ENCODE measurements at places on chromosomes 12 and 14. TPM values are rescaled to one million over a fixed set of nuclear protein-coding genes. Genes with fewer than 3 reads are reported as not detected.

DNA sequence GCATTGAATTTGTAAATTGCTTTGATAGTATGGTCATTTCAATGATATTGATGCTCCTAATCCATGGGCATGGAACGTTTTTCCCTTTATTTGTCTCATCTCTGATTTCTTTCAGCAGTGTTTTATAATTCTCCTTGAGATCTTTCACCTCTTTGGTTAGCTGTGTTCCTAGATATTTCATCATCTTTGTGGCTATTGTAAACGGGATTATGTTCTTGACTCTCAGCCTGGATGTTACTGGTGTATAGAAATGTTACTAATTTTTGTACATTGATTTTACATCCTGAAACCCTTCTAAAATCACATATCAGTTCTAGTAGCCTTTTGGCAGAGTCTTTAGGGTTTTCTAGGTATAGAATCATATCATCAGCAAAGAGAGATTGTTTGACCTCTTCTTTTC is 52.6 kb downstream of the SYNE2 start:
- DNase-seq, result no peak

DNA sequence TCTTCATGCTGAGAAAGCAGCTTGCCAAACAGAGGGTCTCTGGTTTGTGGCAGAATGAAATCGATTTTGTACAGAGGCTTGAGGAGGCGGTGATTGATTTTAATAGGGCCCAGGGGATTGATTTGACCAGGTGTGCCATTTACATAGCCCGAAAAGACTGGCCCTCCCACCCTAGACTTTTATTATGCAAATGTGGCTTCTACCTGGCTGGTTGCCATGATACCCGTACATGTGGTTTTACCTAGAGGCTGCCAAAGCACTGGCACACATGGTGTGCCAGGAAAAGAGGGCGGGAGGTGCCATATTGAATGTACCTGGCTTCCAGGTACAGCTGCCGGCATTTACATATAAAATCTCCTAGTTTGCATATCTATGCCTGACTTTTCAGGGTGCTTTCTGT is 18.0 kb upstream of the GUCY2C start:
- no peak for DNase-seq

DNA sequence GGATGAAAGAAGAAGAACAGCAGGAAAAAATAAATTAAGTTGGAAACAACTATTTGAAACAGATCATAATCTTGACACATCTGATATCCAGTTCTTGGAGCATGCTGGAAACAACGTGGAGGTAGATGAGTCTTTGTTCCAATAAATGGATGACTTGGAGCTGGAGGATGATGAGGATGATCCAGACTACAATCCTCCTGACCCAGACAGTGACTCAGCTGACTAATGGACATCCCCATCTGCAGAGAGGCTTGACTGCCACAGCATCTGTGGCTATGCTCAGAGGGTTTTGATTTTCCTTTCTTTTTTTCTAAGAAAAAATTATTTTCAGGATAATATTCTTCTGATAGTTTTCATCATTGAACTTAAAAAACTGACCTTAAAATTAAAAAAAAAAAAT is 6.2 kb upstream of the ZDHHC17 start:
- no peak for DNase-seq

GRCh38 chr12:106022568-106023012 is 116.2 kb downstream of the NUAK1 start:
- no peak for DNase-seq

DNA sequence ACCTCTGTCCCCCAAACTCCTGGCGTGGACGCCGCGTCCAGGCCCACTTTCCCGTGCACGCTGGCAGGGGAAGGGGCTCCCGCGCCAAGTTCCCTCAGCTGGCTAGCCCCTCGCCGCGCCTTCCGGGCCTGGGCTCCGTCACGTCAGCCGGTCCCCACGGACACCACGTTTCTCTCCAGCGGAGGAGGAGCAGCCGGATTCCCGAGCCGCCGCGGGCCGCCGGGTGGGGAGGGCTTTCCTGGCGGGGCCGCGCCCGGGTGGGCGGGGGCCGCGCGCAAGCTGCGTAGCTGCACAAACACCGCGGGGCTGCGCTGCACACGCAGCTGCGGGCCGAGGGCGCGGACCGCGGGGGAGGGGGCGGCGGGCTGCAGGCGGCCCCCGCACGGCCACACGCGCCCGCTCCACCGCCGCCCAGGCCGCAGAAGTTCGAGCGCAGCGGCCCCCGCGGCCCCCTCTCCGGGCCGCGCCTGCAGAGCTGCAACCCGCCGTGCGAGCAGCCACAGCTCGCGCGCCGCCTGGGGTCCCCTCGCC is 45.1 kb upstream of the PNMA1 start:
- peak; percentile 50 for DNase-seq

DNA sequence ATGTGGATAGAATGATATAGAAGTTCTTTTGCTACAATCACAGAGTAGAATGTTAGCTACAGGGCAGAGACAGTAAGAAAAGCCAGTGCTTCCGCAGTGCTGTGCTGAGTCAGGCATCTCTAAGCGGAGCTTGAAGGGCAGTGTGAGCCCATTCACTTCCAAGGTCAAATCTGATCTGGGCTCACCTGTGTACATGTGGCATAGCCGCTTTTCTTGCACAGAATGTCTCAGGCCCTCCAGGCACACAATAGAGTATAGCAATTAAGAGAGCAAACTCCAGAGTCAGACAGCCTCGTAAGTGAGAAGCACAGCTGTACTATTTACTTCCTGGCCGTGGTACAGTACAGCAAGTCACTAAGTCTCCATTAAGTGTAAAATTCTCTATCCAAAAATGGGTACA is 26.8 kb downstream of the CORO1C start:
- no peak for DNase-seq

DNA sequence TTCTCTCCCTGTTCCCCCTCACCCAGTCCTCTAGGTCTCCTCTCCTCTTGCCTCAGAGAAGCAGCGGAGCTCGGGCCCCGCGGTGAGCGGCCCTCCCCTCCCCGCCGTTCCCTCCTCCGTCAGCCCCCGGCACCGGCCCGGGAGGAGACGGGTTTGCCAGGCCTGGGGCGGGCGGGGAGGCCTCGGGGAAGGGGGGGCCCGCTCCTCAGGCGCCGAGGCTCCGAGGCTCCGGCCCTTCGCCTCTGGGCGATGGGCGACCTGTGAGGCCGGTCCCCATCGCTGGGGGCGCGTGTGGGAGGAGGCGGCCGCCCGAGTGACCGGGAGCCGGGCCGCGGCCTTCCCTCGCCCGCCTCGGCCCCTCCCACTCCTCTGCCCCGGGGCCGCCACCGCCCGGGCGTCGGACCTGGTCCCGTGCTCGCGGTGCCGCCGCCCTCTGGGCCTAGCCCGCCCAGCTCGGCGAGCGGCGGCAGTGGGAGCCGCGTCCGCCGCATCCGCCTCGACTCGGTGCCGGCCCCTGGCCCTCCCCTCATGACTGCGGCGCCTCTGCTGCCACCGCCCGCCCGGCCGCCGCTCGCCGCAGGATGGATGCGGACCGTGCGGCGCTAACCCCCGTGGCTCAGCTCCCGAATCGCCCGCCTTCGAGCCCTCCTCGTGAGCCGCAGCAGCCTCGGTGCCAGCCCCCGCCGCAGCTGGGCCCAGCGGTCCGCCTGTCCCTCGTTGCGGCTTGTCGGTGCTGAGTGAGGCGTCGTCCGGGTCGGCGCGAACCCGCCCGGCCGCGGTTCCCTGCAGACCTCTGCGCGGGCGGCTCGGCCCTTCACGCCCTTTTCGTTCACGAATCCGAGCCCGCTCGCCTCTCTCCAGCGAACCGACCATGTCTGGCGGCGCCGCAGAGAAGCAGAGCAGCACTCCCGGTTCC is 574 bp downstream of the WNK1 start:
- DNase-seq, result peak; percentile 65

GRCh38 chr14:102248121-102248520 is 56.8 kb downstream of the MOK start:
- no peak for DNase-seq

DNA sequence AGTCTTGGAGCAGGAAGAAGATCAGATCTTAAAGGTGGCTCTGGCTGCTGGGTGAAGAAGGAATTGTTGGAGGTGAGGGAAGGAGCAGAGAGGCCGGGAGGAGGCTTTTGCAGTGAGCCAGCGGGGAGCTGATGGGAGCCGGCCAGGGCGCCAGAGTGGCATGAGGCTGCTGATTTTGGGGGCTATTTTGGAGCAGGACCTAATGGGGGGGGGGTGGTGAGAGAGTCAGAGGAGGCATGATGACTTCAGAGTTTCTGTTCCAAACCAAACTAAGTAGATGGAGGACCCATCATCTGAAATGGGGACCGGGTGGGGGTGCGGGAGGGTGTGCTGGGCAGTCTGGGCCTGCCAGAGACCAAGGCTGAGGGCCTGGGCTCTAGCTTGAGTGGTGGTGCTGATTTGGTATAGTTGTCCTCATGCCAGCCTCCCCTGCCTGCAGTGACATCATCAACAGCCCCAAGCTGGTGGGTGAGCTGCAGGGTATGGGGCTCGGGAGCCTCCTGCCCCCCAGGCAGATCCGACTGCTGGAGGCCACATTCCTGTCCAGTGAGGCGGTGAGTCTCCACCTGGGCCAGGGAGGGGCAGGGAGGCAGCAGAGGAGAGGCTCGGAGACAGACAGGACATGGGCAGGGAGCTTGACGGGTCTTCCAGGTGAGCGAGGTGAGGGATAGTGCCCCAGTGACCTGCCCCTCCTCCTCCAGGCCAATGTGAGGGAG is 6.2 kb downstream of the TNFAIP2 start:
- no peak for DNase-seq

DNA sequence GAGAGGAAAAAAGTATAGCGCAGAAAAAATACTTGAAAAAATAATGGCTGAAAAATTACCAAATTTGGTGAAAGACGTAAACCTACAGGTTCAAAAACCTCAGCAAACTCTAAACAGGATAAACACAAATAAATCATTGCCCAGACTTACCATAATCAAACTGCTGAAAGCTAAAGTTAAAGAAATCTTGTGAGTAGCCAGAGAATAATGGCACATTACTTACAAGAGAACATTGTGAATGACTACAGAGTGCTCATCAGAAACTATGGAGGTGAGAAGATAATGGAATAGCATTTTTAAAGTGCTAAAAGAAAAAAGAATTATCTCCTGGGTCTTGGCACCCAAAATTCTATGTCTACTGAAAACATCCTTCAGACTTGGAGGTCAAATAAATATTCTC is 36.0 kb downstream of the ATF1 start:
- DNase-seq, result no peak

- no peak for DNase-seq
These were observed 7.0 kb upstream of the UBC start for GRCh38 chr12:124921200-124922031.

GRCh38 chr14:21160061-21160610 is 4.3 kb upstream of the OR5AU1 start:
- DNase-seq, result no peak

- no peak for DNase-seq
These were observed 8.1 kb upstream of the ATL1 start for GRCh38 chr14:50551877-50552276.

- DNase-seq, result no peak
These were observed 42.8 kb upstream of the BICDL1 start for GRCh38 chr12:119946213-119946612.

DNA sequence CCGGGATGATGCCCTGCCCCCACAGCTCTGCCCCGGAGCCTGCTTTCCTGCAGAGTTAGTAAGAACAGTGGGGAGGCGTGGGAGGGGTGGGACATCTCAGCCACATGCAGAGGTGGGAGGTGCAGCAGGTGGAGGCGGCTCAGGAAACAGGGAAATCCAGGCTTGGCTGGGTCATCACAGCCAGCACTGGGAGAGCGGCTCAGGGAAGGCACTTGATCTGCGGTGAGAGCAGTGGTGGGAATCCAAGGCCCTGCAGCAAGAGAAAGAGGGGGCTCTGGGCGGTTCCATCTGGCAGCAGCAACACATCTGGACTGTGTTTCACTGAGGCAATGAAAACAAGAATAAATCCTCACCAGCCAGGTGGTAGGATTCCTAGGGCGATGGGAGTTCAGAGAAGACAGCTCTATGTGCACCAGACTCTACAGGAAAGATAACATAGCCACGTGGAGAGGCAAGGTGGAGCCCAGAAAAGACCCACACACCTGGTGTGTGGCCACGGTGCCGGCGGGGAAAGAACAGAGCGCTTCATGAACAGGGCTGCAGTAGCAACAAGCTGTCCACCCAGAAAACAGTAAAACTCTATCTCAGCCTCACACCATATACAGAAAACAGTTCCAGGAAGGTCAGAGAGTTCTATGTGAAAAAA is 57.6 kb downstream of the CCDC85C start:
- no peak for DNase-seq

DNA sequence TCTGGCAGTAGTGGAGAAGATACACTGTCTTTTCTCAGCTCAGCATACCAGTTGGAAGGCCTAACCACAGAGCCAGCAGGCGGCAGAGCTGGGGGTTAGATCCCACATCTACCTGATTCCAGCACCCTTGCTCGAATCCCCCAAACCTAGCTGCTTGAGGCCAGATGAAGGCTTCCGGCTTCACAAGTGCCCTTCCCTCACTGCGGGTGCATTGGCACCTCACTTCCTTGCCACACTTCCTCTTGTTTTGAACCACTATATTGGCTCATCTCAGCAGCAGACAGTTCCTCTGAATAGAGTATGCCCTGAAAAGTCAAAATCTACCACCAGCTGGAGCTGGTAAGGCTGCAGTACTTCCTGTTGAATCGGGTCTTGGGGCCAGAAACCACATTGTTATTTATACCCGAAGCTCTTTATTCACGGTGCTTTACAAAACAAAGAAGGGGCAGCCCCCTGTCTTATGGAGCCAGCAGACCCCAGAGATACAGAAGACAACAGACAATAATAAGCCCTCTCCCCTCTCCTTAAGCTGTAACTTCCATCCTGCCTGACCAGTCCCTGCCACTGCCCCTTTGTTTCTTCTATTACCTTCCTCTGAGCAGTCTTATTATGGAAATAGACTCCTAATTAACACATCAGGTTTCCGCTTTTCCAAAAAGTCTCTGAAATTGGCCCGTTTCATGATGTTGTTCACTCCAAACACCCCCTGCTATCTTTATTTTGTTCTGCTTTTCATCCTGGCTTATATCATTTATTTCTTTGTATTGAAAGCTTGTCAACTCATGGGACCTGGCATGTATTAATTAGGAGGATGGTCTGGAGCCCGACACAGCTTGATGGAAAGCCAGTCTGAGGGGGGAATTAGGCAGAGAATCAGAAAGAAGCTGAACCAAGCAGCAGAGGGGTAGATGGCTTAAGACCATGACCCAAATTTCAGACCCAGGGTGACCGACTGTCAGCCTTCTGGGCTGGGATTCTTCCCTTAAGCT is 233.5 kb downstream of the EFCAB11 start:
- DNase-seq, result no peak

- no peak for DNase-seq
These were observed 176.8 kb downstream of the PHLDA1 start for GRCh38 chr12:75854681-75855309.

DNA sequence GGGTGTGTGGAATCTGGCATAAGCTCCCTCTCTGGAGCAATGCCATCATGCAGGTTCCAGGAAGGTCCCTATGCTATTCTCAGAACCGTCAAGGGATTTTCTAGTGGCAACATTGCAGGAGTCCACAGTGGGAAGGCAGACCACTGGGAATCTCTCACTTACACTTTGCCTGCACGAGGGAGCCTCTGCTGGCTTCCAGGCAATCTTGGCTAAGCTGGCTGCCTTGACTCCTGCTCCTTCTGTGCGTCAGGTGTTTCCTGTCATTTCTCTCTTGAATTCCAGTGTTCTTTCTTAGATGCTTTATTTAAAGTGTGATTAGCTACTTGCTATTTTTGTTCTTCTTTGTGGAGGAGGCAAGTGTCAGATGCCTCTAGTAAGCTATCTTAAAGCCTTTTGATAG is 414.0 kb upstream of the ATP2B1 start:
- no peak for DNase-seq

The PDZRN4 gene
- 1.4 TPM for total RNA-seq

The FKBP3 gene
- 73.4 TPM for total RNA-seq

The CHGA gene
- total RNA-seq, result not detected

The CEBPE gene
- not detected for total RNA-seq

The GTF2A1 gene
- total RNA-seq, result 31.1 TPM

The RD3L gene
- not detected for total RNA-seq

The ASCL1 gene
- total RNA-seq, result not detected

The TMEM121 gene
- total RNA-seq, result 5.6 TPM

The DNAI7 gene
- 1.5 TPM for total RNA-seq

All from mesothelial cell of epicardium (in vitro differentiated cells).